ENCODE measurements at places on chromosomes 11 and 22.

DNA sequence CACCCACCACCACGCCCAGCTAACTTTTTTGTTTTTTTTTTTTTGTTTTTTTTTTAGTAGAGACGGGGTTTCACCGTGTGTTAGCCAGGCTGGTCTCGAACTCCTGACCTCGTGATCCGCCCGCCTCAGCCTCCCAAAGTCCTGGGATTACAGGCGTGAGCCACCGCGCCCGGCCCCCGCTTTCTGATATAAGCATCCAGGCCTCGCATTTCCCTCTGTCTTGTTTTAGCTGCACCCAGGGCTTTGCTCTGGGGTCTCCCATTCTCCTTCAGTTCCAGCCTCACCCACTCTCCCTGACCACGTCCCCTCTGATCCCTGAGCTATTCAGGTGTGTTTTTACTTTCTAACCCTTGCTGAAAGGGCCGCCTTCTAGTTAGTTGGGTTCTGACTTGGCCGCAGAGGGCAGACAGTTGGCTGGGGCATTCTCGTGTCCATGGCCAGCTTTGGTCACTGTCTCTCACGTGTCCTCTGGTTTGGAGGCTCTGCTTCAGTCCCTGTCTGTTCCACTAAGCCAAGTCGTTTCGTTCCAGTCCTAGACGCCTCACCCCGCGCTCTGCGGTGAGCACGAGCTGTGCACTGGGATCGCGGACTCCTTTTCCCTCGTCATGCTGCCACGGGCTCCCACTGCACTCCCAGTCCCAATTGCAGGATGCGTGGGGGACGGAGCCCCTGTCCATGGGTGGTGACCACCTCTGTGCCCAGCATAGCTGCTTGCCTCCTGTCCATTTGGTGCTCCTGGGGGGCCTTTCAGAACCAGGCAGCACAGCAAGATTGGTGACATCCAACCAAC, 6.0 kb upstream of the TNNT3 start:
- no peak for DNase-seq

- DNase-seq = no peak
Measured at GRCh38 chr11:66335531-66336233, 552 bp downstream of the RIN1 start.

- no peak for DNase-seq
Measured at GRCh38 chr11:47376525-47377371, 1.6 kb downstream of the SPI1 start.

- DNase-seq = no peak
Measured at GRCh38 chr22:30422481-30423300, 2.9 kb upstream of the MTFP1 start.

DNA sequence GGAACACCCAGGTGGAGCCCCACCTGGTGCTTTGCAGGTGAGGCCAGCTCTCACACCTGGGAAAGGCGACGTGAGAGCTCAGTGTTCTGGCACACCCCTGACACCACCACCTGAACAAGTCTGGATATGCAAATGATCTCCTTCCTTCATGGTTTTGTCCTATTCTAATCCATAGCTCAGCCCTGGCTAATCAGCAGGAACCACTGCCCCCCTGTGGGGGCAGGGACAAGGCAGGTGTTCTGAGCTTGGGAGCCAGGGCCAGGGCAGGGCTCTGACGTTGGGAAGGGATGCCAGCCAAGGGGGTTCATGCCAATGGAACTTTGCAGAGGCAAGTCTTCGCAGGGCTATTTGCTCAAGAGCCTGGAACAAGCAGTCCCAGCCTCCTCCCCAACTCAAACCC, 144.2 kb downstream of the TRIM29 start:
- DNase-seq = no peak

GRCh38 chr22:46386312-46386711, 50.8 kb downstream of the TRMU start:
- DNase-seq = no peak

DNA sequence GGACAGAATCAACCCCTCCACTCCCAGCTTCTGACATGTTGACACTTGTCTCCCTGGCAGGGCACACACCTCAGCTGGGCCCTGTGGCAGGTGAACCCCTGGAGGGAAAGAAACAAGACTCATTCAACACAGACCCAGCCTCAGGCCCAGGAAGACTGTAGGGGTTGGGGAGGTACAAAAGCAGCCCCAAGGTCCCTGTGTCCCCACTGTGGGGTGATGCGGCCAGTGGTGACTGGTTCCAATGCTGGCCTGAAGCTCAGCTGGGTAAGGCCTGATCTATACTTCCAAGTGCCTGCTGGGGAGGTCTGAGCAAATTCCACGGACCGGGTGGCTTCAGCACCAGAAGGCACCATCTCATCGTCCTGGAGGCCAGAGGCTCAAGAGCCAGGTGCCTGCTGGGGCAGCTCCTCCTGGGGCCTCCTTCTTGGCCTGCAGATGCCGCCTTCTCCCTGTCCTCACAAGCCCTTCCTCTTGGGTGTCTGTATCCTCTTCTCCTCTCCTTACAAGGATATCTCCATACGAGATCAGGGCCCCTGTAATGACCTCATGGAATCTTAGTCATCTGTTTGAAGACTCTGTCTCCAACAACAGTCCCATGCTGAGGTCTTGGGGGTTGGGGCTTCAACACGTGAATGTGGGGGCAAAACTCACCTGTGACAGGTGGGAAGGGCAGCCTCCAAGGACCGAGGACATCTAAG, 1492.1 kb downstream of the BRD1 start:
- no peak for DNase-seq

DNA sequence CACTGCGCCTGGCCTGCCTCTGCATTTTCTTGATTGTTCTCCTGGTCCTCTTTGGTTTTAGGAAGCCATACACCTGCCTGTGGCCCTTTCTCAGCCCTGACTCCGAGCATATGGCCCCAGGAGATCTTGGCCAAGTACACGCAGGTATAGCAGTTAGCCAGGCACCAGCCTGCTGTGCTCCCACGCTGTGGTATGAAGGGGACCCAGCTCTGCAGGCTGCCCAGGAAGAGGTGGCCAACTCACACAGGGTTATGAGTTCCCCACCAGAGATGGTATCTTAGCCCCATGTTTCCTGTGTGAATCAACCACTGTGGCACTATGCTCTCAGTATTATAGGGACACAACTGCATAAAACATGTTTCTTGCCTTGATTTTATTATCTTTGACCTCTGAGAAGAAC, 31.1 kb downstream of the SGSM3 start:
- no peak for DNase-seq

- no peak for DNase-seq
Measured at GRCh38 chr22:20578192-20578591, 70.8 kb downstream of the MED15 start.

GRCh38 chr22:30182350-30182745, 64.2 kb downstream of the LIF start:
- DNase-seq = no peak

DNA sequence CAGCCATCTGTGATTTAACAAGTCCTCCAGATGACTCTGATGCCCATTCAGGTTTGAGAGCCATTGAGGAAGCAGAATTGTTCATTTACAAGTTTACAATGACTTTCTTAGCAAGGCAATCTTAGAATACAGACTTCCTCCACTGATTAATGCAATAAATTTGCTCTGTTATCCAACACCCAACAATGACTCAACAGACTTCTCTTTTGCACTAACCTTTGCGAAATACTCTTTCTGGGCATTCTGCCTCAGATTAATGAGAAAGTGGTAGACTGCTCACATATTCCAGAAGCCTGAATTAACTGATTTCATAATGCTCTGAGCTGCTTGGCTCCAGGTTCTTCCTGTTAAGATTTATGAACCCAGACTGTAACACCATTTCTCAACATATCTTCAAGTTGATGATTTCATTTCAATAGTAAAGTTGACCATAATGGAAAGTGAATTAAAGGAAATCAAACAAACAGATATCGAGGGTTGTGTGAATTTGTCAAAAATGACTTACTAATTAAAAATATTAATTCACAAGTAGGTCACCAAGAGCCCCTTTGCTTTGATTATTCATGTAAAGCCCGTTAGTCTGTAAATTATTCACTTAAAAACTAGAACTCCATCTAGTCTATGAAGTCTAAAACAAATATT, 70.5 kb upstream of the BLID start:
- no peak for DNase-seq

DNA sequence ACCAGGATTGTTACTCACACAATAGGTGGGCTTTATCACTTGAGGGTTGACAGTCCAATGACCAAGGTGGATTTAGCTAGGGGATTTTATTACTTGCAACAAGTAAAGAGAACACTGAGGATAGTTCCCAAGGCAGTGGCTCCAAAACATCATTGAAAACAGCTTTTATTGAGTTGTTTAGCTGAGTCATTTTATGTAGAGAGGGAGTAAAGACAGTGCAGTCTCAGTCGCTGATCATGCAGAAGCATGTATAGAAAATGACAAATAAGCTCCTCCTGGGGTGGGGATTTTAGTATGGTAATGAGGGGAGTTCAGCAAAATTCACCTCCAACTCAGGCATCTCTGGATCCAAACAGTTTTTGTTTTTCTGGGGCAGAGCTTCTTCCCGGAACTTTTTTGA, 163.0 kb upstream of the CCDC179 start:
- DNase-seq = no peak

GRCh38 chr11:17542249-17542648, 2.0 kb downstream of the USH1C start:
- no peak for DNase-seq

GRCh38 chr11:12694183-12694531, 19.9 kb downstream of the TEAD1 start:
- peak; percentile 50 for DNase-seq

All from RPMI8226 (cell line).